ENCODE measurements at places on chromosomes 5 and 9.

GRCh38 chr5:154440540-154440939 is 5.3 kb upstream of the SAP30L start:
- no peak for DNase-seq

DNA sequence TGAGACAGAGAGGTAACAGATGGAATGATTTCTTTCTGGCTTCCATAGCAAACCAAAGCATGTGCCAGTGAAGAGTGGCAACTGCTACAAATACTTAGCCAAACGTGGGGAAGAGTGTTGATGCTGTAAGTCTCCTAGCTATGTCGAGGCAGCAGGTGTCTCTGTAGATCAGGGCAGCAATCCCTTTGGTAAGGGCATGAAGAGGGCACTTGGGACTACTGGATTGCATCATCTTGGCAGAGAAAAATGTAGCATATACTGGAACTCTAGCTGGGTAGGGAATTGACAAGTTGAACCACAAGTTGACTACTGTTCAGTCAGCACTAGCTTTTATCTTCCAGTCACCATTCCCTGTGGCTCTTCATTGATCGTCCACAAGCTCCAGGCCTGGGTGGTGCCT is 75.8 kb downstream of the GHR start:
- no peak for DNase-seq

- DNase-seq = no peak
Measured at GRCh38 chr5:58370606-58371005, 89.3 kb downstream of the PLK2 start.

- DNase-seq = no peak
Measured at GRCh38 chr5:168360521-168361285, 69.3 kb downstream of the WWC1 start.

DNA sequence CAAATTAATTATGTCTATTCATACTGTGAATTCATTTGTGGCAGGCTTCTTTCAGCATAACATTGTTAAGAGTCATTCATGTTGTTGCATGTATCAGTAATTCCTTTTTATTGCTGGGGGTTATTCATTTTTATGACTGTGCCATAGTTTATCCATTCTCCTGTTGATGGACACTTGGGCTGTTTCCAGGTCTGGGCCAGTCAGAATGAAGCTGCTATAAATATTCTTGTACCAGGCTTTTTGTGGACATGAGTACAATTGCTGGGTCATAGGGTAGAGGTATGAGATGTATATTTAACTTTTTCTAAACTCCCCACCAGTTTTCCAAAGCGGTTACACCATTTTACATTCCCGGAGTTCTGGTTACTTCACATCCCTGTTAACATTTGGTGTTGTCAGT is 13.6 kb downstream of the PRPF4 start:
- DNase-seq = no peak

DNA sequence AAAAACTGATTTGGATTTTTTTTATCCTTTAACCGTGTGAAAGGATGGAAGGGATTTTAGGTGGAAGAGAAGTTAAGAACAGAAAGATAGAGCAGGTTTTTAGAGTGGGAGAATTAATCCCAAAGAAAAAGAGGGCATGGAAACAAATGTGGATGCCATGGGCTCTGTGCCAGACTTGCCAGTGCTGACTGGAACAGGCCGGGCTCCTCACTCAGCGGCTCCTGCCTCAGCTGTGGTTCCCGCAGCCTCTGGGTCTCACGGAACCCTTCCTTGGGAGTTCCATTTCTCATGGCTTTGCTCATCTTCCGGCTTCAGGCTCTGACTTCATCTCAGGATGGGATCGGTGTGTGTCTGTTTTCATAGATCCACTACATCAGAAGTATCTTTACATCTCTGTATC is 30.4 kb upstream of the SLC2A8 start:
- DNase-seq = no peak

- DNase-seq = no peak
Measured at GRCh38 chr5:82494942-82495341, 216.8 kb upstream of the RPS23 start.

DNA sequence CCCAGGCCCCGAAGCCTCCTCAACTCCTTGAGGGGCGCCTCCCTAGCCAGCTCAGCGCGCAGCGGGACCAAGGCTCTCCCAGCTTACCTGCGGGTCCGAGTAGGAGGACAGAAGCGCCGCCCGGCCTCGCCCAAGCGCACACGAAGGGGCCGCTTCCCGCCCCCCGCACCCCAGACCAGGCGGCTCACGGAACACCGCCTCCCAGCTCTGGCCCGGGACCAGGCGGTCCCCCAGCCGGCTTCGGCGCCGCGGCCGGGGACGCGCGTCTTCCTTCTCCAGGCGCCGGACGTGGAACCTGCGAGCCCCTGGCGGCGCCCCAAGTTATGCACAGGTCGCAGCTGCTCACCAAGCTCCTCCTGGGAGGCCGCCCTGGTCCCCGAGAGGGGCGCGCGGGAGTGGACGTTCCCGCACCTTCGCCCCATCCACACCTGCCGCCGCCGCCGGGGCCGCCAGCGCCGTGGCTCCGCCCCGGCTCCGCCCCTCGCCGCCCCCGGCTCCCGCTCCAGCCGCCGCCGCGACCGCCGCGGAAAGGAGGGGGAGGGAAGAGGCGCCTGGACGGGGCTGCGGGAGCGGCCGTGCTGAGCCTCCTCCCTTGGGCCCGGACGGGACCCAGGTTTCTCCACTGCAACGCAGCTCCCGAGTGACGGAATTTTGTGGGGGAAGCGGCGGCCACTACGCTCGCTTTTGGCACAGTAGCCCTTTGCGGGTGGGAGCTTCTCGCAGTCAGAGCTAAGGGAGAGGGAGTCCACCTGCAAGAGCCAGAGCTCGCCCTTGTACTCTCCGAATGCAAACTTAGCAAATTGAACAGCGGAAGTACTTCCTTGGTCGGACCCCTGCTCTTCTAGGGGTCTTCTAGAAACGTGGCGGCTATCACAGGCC is 77.5 kb upstream of the IFNE start:
- peak; percentile 59 for DNase-seq

- no peak for DNase-seq
Measured at GRCh38 chr5:173954671-173955521, 34.1 kb upstream of the C5orf47 start.

GRCh38 chr9:87792831-87793288 is 66.9 kb downstream of the CTSL start:
- peak; percentile 58 for DNase-seq

DNA sequence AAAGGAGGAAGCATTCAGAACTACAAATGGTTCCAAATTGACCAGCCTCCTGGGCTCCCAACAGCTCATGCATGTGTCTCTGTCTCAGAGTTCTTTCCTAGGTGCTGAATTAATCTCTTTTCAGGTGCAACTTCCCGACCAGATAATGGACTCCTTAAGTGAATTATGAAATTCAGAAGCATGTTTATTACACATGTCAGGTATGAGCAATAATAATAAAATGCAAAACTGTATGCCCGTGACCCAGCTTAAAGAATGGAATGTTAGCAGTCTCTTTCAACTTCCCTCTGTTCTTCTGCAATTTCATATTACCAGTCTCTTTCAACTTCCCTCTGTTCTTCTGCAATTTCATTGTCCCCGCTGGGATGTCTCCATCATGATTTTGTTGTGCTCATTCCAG is 60.4 kb downstream of the FBXL7 start:
- DNase-seq = no peak

- DNase-seq = no peak
Measured at GRCh38 chr5:140801494-140801841, 611 bp downstream of the PCDHA3 start.

DNA sequence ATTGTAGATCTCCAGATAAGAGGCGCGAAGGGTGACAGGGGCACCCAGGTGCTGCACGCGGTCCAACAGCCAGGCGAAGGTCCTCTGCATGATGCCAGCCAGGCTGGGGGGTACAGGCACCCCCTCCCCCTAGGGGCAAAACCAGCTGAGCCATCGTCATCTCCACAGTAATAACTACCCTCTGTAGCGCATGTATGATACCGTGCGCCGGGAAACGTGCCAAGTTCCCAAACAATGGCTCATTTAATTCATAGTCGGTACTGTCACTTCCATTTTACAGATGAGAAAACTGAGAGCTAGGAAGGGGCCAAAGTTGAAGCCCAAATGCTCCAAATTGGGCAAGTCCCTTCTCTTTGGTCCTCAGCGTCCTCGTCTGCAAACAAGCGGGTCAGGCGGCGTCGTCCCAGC is 1.5 kb downstream of the KIF12 start:
- DNase-seq = no peak

- no peak for DNase-seq
Measured at GRCh38 chr9:108225149-108225800, 630.5 kb downstream of the ACTL7B start.

Measured in CD4-positive, alpha-beta T cell treated with Interleukin-10 for 1 hour (primary cell).